ENCODE measurements at places on chromosomes 16 and 17.

DNA sequence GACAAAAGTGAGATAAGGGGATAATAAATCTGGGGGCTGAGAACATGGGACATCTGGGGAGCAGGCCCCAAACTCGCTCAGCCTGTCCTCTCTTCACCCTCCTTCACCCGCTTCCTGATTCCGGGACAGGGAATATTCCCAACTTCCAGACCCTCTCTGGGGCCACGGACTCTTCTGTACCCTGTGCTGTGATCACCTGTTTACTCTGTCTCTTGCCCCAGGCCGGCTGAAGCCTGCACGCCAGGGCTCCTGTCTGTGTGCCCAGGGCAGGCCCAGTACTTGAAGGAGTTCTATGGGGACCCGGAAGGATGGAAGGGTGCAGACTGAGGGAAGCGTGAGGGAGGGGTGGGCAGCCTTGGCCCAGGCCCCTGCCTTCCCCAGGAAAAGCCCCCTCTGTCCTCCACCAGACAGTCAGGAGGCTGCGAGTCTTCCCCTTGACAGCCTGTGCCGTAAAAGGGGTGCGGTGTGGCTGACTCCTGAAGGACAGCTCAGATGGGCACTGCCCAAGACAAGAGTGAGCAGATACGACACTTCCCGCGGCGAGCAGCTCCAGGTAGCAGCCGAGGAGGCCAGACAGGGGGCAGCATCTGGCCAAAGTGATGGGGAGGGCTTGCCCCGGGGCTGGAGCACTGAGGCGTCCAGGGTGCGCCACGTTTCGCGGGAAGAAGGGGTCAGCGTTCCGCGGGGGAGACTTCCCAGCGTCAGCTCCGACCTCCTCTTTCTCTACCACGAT is 1.0 kb upstream of the CCNF start:
- no peak for DNase-seq

DNA sequence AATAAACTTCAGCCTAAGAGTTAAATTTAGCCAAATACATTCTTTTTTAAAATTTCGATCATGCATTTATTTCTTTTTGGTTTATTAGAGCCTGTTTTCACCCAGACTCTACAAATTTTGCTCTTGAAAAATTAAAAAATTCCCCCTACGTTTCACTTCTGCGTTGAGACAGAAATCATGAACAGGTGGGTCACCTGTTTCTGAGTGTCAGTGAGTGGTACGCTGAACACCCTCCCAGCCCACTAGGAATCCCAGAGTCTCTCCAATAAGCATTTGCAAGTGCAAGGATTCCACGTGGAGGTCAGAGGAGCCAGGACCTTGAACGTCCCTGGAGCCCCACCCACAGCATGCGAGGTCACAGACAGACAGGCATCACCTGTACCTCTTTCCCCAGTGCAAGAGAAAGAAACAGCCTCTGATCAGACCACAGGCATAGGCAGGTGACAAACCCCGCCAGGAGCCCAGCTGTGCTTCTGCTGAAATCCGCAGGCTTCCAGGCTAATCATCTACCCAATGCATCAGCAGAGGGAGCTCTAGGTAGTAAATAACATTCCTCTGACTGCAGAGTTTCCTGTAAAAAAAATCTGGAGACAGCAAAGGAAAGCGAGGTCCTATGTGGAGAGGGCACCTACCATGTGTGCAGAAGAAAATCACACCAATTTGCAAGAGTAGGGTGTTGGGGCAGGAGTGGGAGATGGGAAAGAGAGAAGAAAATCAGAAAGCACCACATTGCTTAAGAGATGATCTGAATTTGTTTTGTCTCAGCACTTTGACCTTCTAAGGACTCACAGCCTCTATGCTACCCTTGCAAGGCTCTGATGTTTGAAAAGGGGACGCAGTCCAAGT is 5.9 kb upstream of the XYLT1 start:
- DNase-seq = no peak

GRCh38 chr16:112153-112840 is 26.2 kb downstream of the NPRL3 start:
- no peak for DNase-seq

DNA sequence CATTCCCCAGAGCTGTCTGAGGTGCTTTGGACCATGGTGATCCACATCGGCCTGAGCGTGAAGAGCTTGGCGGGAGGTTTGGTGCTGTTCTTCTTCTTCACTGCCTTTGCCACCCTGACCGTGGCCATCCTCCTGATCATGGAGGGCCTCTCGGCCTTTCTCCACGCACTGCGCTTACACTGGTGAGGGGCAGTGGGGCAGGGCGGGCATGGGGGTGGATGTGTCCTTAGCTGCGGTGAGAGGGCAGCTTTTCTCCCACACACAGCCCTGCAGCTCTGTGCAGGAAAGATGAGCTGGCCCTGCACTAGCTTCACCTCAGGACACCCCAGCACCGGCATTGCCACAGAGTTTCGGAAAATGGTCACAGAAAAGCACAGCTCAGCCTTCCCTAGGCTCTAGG is 21.8 kb upstream of the NAGLU start:
- DNase-seq = no peak

DNA sequence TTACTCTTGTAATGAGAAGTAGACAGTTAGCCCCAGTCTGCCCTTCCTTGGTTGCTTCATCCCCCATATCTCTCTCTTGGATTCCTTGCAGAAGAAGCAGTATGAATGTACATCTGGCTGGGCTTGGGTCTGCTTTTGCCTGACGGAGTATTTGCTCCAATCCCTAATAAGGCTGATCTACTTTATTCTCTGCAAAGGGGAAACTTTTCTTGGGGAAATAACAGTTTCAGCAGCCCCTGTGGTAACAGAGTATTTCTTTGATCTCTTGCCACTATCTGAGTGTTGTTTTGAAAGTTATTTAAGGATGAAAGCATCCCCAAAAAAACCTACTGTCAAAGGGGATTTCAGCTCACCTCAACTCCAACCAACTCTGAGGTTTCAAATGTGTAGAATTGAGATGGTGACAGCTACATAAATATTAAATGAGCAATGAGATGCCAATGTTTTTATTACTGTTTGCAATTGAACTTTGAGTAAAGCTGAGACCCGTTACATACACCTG is 168.9 kb upstream of the NOG start:
- DNase-seq = no peak

DNA sequence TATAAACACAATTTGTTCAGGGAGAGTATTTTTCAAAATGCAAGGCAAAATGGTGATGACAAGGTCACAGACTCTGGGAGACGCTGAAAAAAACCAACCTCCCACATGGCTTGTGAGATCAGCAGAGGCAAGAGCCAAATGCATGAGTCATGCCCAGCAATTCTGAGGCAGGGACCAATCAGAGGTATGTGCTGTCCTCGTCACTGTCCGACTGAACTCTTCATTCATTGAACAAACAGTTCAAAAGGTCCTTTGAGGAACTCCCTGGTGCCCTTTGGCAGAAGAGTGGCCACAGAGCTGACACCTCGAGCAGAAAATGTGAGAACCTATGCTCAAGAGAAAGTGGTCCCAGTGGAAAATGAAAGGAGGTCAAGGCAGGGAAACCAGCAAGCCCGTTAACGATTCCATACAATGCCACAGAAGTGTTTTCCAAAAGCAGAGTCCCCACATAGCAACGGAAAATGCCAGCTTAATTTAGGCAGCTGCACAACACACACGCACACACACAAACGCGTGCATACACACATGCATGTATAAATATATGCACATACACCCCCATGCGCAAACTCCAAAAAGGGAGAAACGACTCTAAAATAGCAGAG is 50.9 kb downstream of the CDH11 start:
- DNase-seq = no peak

DNA sequence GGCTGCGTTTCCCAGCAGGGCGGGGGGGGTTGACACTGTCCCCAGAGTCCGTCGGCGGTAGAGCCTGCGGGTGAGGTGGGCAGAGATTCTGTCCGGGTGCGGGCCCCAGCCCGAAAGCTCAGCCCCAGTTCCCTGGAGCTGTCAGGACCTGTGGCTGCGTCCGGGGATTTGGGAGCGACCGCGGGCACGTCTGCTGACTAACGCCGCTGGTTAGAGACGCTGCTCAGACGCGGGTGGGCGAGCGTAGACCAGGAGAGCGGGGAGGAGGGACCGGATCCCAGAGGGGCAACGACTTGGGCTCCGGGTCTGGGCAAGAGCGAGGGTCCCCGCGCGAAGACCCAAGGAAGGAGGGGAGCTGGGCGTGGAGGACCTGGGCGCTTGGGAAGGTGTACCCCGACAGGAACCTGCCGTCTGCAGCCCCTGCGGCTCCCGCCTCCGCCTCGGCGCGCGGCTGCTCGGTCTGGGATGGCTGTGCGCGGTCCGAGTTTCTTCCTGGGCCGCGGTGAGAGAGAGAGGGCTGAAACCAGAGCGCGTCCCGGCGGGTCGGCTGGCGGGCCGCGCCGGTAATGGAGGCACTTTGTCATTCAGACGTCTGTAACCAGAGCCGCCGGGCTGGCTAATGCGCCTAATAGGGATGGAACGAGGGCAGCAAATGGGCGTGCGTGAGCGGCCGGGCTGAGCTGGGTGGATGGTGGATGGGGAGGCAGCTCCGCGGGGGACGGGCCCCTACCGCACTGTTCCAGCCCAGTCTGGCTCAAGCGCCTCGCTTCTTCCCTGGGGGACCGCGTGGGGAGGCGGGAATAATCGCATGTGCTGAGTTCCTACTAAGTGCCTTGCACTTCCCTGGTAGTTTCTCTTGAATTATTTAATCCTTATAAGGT is 2.3 kb downstream of the NGFR start:
- no peak for DNase-seq

Data from KG1 (cell line).